Fibroblast of lung (primary cell): ENCODE measurements at places on chromosomes 12 and 14.

- no peak for DNase-seq
These were observed 65.6 kb upstream of the ZDHHC17 start for GRCh38 chr12:76698316-76698715.

DNA sequence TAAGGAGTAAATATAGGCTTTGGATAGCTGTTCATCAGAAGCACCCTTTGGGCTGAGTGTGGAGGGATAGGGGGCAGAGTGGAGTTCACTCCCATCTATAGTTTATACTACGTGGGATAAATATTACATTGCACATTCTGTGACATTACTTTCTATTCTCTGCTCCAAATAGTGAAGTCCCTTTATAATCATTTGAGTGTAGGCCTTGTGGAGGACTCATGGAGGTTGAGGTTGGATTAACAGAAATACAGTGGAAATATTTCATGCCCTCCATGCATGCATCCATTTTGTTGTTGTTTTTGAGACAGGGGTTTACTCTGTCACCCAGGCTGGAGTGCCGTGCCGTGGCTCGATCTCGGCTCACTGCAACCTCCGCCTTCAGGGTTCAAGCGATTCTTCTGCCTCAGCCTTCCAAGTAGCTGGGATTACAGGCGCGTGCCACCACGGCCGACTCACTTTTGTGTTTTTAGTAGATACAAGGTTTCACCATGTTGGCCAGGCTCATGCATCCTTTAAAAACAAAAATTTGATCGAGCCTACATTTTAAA, 1.4 kb downstream of the CHPT1 start:
- peak; percentile 42 for DNase-seq

DNA sequence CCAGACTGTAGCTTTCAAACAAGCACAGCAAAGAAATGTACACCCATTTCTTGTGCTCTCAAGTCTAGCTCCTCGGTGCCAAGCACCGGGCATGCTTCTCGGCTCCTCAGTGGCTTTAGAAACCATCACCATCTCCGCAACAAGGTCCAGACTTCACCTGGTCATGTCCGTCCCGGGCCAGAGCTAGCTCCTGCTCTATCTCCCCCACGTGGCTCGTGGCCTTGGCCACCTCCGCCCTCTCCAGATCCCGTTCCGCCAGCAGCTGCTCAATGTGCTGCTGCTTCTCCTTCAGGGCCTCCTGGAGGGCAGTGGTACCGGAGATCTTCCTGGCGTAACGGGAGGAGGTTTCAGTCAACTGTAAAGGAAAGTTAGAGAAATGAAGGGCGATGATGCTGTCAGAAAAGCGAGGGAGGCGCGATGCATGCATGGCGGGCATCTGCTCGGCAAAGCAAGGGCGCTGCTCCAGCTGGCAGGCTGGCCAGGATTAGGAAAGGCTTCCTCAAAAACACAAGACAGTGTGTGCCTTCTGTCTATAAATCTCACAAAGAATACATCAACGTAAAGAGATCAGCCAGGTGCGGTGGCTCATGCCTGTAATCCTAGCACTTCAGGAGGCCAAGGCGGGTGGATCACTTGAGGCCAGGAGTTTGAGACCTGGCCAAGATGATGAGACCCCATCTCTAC, 67.4 kb downstream of the CLIP1 start:
- DNase-seq = no peak

DNA sequence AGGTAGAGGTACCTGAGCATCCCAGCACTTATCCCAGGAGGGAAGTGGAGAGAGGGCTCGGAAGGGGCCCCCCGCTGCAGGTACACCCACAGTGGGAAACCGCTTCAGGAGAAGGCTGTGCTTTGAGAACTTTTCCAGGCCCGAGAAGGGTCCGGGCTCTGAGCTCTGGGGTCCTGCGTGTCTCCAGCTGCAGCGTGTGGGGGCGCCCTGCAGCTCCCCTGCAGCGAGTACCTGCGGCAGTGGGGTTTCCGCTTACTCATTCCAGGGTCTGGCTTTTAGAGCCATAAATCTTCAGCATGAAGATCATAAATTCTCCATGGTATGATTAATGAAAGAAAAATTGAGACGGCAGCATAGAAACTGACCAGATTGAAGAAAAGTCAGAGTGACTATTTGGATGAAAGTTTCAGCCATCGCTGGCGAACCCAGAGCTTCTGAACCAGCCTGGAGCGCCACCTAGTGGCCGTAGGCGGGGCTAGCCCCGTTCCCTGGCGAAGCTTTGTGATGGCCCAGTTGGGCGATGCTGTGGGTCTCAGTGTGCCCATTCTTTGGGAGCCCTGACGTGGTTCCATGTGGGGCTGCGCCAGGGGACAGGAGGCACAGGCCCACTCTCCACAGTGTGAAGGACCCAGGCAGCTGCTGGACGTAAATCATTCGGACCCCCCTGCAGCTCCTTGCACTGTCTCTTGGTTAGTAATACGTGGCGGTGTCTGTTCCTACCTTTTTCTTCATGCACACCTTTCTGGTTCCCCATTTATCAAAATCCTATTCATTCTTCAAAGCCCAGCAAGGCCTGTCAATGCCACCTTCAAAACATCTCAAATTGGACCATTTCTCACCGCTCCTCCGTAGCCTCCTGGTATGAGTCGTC, 198.2 kb downstream of the TSPAN9 start:
- DNase-seq = peak; percentile 66

DNA sequence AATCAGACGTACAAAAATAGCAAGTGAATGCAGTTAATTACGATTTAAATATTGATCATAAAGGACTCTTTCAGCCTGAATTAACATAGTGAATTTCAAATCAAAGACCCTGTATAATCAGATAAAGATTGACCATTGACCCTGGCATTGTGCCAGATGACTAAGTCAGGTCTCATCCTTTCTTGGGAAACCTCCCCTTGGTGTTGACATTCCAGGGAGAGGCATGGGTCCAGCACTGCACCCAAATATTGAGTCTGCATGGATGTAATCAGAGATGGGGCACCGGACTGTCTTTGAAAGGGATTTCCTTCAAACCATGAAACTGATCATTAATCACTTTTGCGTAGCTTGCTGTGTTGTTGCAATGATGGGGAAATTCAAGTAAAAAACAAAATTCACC, 1138.2 kb downstream of the BCL11B start:
- no peak for DNase-seq

GRCh38 chr12:124542021-124542949, 25.1 kb downstream of the NCOR2 start:
- no peak for DNase-seq

DNA sequence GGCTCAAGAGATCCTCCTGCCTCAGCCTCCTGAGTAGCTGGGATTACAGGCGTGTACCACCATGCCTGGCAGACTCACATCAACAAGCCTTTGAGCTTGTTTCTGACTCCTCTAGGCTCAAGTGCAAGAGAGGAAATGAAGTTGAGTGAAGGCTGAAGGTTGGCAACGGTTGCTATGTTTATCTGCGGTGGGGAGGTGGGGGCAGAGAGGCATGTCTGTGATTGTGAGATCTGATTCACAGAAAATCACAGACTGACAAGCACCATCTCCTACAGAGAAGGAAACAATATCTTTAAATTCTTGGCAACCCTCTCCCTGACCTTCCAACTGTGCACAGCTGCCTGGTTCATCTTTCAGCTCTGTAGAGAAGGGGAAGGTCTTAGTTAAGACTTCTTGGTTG, 22.1 kb upstream of the NINJ2 start:
- no peak for DNase-seq

GRCh38 chr14:94677213-94677612, 65.0 kb downstream of the SERPINA3 start:
- DNase-seq = no peak

- DNase-seq = peak; percentile 66
These were observed 19.3 kb upstream of the KRT7 start for GRCh38 chr12:52213564-52214420.

- no peak for DNase-seq
These were observed 2.6 kb upstream of the KRT81 start for GRCh38 chr12:52293926-52294325.

GRCh38 chr14:99240627-99241324, 31.2 kb downstream of the BCL11B start:
- DNase-seq = no peak

DNA sequence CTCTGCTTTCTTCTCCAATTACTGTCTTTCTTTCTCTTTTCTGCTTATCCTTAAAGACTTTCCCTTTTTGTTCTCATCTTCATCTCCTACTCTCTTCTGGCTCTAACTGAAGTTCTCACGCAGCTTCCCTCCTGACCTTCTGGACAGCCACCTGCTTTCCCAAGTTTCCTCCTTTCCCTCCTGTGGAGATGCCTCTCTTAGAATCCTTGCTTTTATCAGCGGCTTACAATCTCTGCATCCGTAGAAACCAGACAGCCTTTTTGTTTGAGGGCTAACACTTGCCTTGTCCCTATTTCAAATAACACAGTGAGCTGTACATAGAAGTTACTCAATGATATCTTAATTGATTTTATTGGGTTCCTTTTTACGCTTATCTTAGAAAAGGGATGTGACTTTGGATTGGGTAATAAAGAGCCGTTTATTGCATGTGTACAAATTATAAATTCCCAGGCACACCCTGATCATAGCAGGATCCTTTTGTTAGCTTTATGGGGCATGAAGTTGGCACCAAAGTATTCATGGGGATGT, 2.1 kb upstream of the LGALS3 start:
- DNase-seq = no peak

GRCh38 chr12:89289720-89290119, 62.6 kb downstream of the DUSP6 start:
- no peak for DNase-seq

DNA sequence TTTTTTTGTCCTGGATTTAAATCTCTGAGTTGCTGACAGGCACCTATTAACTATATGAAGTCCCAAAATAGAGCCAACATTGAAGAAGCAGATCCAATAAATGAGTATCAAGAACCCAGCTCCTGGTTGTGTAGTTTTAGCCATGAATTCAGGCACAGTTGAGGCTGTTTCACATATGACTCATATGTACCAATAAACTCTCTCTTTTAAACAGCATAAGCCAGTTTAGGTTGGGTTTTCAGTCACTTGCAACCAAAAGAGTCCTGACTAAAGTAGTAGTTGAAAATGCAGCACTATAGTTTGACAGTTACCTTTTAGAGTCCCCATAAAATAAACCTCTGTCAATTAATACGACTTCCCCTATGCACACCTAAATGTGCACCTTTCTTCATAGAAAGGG, 389.9 kb downstream of the RPS29 start:
- DNase-seq = no peak

DNA sequence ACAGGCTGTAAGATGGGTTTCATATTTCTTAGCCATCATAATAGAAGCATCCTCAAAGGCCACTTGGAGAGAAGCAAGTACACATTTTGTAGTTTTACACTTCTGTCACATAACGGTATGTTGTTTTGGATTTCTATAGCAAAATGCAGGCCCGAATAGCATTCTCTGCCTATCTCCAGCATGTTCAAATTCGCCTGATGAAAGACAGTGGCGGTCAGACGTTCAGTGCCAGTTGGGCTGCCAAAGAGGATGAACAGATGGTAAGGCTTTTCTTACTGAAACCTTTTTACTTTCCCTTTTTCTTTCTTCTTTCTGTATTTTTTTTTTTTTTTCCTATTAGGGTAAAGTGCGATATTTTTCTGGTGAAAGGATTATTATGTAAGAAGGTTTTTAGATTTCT, 110.5 kb downstream of the TTLL5 start:
- DNase-seq = no peak

- DNase-seq = no peak
These were observed 157.4 kb upstream of the PRMT8 start for GRCh38 chr12:3333583-3333982.

DNA sequence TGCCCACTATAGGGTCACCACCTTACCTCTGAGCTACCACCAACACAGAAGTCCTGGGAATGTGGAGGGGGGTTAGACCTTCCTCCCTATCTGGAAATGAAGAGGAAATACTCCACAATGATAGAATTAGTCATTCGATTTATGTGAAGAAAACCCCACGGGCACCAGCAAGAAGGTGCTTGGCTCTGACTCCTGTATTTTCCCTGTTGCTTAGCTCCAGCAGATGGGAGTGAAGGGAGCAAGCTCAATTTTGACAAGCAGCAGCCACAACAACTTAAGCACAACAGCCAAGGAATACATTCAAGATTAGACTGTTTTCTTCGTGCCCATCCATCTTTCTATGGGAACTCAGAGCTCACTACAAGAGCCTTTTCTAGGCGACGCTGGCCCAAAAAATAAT, 191.7 kb downstream of the SPTSSA start:
- DNase-seq = peak; percentile 10
